Stimulated activated CD4-positive, alpha-beta T cell treated with anti-CD3 and anti-CD28 coated beads, Interleukin-1b, Interleukin-23, amount 100 ng/mL, for 24 hours (primary cell): ENCODE measurements at places on chromosomes 11 and 22.

DNA sequence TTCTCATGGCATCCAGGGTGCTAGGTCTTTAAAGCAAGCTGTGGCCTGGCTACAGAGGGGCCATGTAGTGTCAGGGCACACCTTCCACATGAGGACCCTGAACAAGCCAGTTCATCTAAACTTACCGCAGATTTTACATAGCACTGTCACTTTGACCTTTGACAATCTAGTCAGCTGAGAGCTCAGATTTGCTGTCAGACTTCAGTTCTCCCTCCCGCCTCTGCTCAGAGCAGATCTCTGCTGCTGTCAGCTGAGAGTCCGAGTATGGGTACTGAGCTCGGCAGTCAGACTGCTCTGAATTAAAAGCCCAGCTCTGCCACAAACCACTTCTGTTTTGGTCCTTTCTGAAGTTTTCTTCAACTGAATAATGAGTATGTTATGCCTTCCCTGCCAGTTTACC, 507.1 kb downstream of the SOX6 start:
- no peak for DNase-seq

- no peak for DNase-seq
These were observed 222.5 kb downstream of the MN1 start for GRCh38 chr22:27578937-27579617.

- DNase-seq, result no peak
These were observed 1457.7 kb downstream of the BRD1 start for GRCh38 chr22:48369789-48370507.

GRCh38 chr11:128283451-128283850, 303.9 kb downstream of the ETS1 start:
- DNase-seq, result no peak

GRCh38 chr22:41171996-41172395, 33.1 kb upstream of the L3MBTL2 start:
- DNase-seq, result no peak

DNA sequence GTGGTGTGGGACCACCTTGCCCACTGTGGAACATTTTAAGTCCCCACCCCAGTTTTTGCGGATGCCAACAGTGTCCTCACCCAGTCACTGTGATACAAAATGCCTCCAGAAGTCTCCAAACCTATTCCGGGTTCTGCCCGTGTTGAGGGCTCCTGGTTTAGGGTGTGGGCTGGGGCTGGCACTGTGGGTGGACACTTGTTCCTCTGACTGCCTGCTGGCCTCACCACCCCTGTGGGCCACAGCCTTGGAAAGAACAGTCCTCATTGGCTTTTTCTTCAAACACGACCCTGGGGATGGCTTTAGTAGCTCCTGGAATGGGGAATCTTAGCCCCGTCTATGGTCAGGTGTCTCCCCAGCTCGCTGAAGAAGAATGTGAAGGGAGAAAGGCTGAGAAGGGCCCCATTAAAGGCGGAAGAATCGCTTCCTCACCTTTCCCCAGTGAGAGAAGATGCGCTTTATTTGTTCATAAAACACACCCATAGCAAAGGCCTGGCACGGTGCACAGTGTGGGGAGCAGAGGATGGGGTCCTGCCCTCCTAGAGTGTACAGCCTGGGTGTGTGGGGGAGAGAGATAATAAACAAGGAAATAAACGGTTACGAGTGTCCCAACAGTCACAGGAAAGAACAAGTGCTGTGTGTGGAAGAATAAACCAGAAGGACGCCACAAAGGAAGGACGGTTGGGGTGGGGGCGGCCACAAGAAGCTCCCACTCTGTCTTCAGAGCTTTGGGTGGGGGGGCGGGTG, 91.6 kb upstream of the SLC22A12 start:
- DNase-seq, result no peak

DNA sequence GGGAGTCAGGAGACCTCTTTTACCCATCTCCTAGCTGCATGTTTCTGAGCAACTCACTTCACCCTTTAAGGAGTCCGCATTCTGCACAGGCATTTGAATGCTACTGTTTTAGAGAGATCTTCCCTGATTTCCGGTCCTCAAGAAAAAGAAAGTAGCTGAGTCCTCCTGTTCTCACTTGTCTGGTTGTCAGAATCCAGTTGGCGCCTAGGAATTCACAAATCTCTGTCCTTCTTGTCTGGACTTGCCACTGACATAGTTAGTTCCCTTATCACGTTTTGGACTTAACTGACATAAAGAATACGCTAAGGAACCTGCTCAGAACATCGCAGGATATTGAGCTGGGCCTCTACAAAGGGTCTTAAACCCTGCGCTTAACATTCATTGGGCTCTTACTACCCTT, 61.3 kb upstream of the OR5P2 start:
- no peak for DNase-seq

DNA sequence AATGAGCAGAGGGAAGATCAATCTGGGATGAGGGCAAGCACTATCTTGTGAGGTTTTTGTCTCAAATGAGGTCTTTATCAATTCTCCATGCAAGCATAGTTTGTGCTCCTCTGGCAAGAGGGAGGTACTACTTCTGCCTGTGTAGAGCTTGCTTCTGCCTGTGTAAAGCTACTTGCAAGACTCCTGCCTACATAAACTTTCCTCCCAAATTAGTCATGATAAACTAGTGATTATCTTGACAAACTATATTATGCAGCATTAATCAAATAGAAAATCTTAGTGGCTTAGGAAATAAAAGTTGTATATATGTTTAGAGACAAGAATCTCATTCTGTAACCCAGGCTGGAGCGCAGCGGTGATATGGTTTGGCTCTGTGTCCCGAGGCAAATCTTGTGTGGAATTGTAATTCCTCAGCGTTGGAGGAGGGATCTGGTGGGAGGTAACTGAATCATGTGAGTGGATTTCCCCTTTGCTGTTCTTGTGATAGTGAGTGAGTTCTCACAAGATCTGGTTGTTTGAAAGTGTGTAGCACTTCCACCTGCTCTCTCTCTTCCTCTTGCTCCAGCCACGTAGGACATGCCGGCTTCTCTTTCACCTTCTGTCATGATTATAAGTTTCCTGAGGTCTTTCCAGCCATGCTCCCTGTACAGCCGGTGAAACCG, 8.0 kb upstream of the MMP10 start:
- DNase-seq, result no peak

DNA sequence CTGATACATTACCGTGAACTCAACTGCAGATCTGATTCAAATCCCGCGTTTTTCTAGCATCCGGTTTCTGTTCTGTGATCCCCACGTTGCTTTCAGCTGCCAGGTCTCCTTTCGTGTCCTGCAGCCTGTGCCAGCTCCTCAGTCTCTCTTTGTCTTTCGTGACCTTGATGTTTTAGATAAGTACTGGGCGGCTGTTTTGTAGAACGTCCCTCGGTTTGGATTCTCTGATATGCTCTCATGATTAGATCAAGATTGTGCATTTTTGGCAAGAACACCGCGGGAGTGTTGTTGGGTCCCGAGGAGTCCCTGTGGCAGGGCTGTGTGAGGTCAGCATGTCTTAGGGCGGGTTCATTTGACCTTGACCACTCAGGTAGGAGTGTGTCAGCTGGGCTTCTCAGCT, 38.6 kb downstream of the KCNQ1 start:
- DNase-seq, result no peak

GRCh38 chr22:42292732-42293520, 22.5 kb upstream of the TCF20 start:
- DNase-seq, result no peak

GRCh38 chr11:44823868-44824267, 97.1 kb downstream of the TSPAN18 start:
- no peak for DNase-seq

GRCh38 chr22:24436553-24436952, 9.2 kb downstream of the ADORA2A start:
- no peak for DNase-seq

- no peak for DNase-seq
These were observed 265.9 kb upstream of the SESN3 start for GRCh38 chr11:95496901-95497300.

DNA sequence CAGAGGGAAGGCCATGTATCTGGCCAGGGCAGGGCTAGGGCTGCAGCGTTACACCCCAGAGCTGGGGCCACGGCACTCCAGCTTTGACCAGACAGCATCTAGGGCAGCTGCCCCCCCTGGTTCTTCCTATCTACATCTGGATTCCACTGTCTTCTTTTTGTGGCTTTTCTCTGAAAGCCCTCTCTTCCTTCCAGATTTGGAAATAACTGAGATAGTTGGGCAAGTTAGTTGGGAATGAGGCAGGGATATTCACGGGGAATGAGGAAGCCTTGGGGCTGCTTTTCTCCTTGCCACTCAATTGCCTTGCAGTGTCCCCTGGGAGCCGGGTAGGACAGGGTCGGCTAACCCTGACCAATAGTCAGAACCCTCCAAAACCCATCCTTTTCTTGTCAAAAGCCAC, 26.8 kb downstream of the CLMP start:
- DNase-seq, result no peak

DNA sequence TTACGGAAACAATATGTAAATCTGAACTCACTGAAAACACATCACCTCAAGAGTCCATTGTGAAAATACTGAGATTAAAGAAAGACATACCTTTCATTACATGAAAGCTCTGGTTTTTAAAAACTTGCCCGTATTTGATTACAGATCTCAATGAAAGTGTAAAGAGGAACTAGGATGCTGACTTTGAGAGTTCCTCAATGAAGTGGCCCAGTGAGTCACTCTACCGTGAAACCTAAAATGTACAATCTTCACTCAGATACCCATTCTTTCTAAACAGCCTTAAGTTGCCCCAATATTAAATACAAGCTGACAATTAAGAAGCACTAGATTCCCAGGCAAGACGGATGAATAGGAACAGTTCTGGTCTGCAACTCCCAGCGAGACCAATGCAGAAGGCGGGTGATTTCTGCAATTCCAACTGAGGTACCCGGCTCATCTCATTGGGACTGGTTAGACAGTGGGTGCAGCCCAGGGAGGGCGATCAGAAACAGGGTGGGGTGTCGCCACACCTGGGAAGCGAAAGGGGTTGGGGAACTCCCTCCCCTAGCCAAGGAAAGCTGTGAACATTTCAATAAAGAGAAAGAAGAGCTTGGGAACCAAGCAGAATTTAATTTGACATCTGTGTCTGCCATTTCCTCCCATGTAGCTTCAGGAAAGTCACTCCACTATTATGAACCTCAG, 33.8 kb upstream of the OR9G4 start:
- no peak for DNase-seq

GRCh38 chr22:22388090-22388489, 120.5 kb downstream of the ZNF280B start:
- no peak for DNase-seq

DNA sequence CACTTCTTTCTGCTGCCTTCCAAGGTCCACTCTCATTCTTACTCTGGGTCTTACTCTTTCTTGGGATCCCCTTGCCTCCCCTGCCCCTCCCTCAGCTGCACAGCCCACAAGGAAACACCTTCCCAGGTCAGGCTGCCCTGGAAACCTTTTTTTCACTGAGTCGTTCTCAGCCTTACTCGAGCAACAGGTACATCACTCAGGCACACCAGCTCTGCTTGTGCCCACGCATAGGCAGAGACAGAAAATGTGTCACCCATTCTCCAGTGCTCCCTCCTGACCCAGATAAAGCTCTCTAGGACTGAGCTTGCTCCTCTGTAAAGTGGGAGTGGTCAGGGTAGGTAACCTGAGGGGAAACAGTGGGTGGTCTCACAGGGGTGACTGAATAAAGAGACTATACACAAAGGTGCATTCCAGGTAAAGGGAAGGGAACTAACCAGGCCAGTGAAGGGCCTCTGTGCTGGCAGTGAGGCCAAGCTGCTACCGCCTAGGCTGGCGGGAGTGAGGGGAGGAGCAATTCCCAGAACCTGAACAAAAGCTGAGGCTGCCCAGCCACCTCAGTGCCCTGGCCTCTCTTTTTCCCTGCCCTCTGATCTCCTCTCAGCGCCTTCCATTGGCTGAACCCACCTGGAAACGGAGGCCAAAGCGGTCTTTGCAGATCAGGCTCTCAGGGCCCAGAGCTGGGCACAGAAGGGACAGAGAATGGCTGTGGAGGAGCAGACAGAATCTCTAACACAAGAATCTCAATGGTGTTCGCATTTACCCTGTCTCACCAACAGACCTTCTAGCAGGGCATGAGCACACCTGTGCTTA, 15.9 kb downstream of the PRG3 start:
- no peak for DNase-seq

- peak; percentile 14 for DNase-seq
These were observed 50.8 kb downstream of the FBLN1 start for GRCh38 chr22:45553351-45554039.

- no peak for DNase-seq
These were observed 24.4 kb upstream of the PSMA1 start for GRCh38 chr11:14544611-14545010.

DNA sequence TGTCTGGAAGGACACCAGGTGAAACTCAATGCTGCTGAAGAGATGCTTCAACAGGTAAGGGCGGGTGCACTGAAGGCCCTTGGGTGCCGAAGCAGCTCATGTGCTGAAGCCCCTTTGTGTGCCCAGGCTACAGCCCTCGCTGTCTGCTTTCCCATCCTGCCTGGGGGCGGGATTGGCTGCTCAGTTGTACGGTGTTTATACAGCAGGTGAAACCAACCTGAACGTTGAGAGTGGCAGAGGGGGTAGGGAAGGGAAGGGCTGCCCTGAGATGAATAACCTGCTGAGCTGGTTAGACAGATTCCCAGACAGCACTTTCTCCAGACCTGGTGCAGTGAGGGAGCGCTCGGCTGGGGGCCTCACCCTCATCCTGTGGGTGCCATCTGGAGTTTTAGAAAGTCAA, 75.7 kb downstream of the CYB5R2 start:
- no peak for DNase-seq

GRCh38 chr22:31343235-31344191, 2.6 kb downstream of the PATZ1 start:
- no peak for DNase-seq

DNA sequence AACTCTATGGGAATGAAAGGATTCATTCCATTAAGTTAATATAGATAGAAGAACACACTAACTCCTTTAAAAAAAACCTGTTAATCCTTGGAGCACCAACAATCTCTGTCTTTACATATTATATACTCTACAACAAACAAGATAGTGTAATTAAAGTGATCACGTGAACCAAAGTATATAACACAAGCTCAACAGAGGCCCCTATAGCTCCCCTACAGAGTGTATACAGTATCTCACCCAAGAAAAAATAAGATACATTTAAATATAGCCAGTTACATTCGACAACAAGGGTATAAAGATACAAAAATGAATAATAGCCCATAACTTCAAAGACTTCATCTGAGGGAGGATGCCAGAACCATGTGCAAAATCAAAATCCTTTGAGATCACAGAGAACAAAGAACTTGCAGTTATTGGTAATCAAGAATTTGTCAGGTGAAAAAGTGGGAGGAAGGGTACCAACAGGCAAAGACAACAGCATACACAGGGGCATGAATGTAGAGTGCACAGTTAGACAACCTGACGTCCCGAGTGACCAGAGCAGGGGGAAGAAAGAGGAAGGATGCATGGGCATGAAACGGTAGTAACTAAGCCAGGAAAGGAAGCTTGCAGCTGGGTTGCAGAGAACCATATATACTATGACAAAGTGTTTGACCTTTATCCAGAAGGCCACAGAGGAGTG, 4.7 kb downstream of the FCHSD2 start:
- no peak for DNase-seq

- no peak for DNase-seq
These were observed 34.2 kb downstream of the IL18 start for GRCh38 chr11:112129656-112130055.

DNA sequence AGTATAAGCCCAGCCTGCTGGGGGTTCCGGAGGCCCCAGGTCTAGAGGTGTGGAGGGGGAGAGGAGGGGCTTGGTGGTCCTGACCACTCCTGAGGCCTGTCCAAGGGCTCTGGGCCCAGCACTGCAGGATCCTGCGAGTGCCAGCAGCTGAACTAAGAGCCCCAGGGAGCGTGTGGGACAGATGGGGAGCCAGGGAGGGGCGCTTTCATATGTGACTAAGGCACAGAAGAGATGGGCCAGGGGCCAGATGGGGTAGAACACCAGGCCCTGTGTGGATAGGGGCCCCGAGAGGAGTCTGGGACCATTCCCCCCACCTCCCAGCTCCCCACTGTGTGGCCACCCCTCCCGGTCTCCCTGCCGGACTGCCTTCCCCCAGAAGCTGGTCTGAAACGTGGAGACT, 18.4 kb downstream of the MAFF start:
- no peak for DNase-seq
